ENCODE measurements at places on chromosomes 2 and 18.

- no peak for DNase-seq
Observed at GRCh38 chr2:83536556-83536955, 922.5 kb downstream of the SUCLG1 start.

DNA sequence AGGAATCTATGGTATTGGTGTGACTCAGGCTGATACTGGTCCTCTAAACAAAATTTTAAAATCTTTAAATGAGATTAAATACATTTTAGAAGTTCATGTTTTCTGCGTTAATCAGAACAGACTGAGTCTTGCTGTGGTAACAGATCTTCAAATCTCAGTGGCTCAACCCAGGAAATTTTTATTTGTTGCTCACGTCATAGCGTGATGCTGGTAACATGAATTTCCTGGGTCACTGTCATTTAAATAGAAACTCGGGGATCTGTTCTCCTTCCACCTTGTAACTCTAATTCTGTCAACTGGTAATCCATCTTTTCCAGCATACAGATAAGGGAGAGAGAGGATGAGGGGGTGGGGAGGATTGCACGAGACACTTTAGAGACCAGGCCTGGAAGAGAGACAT lies 90.0 kb downstream of the CDC42EP3 start:
- no peak for DNase-seq

GRCh38 chr2:85799215-85799956 lies 45.6 kb downstream of the ATOH8 start:
- DNase-seq, result no peak

GRCh38 chr2:240817496-240818292 lies 2.3 kb downstream of the KIF1A start:
- DNase-seq, result no peak

DNA sequence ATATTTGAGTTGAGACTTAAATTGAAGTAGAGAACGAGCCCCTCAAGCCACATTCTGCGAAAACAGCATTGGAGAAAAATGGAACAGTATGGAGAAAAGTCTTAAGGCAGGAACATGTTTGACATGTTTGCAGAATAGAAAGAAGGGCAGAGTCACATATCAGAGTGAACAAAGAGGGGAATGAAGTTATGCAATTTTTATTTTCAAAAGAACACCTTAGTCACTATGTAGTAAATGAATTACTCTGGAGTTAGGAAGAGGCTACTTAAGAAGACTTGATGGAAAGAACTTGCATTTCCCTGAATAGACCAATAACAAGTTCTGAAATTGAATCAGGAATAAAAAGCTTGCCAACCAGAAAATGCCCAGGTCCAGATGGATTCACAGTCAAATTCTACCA lies 391.4 kb upstream of the CDH19 start:
- DNase-seq, result no peak

DNA sequence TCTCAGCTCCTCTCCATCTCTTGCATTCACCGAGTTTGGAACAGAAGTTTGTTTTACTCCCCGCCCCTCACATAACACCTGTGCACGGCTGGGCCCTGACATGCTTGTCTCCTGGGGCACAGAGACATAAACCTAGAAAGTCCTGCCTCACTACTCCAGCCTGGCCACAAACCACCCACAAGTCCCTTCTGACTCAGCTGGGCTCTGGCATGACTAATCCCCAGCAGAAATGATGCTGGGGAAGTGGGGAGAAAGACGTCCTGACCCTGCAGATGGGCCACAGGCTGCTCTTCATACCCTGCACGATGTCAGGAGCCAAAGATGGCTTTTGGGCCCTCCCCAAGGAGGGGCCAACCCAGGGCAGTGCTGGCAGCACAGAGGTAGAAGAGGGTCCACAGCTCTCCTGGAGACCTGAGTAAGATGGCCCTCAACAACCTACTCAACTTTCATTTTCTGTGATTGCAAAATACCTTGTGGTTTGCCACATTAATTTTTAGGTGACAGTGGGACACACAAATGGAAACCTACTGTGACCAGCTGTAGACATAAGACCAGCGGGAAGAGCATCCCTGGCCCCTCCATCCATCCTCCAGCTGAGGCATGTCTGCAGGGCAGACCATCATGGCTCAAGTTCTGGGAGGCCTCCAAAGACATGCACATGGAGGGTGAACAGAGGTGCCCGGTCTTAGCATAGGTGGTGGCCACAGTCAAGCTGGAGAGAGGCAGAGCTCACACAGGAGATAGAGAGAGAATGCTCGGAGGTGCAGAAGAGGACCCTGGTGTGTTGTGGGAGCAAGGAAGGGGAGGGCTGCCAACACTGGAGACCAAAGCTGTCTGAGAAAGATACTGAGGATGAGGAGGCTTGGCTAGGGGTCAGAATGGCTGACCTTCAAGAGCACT lies 40.0 kb downstream of the DNMT3A start:
- no peak for DNase-seq

GRCh38 chr18:73987247-73987980 lies 160.2 kb downstream of the FBXO15 start:
- no peak for DNase-seq

DNA sequence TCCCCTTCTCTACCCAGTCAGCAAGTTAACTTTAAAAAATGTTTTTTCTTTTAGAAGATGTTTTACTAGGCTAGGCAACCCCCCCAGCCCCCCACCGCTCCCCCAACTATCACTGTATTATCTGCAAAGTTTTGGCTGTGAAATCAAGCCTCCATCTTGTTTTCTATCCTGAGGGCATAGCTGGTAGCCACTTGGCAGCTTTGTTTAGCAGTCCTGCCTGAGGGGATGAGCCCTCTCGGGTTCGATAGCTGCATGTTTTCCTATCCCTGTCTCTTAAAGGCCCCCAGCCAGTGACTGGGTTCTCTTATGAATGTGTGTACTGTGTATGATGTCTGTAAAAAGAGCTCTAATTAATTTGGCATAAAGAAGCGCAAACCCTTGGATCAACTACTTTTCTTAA lies 43.4 kb downstream of the MRO start:
- DNase-seq, result no peak

DNA sequence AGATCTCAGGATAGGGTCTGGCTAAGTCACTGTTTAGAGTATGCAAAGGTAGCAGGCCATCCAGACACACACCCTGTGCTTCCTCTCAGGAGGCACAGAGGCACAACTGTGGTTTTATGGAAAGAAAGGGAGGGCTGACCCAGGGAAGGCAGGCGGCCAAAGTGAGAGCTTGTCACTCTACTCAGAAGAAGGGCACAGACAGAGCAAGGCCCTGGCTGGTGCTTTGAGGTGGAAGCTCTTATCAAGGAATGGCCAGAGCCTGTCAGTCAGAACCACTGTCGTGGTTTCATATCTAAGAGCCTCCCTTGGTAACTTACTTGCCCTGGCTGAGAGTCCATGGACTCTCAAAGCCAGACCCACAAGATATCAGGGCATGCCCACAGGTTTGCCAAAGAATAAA lies 40.7 kb downstream of the SLC9A2 start:
- DNase-seq, result no peak

DNA sequence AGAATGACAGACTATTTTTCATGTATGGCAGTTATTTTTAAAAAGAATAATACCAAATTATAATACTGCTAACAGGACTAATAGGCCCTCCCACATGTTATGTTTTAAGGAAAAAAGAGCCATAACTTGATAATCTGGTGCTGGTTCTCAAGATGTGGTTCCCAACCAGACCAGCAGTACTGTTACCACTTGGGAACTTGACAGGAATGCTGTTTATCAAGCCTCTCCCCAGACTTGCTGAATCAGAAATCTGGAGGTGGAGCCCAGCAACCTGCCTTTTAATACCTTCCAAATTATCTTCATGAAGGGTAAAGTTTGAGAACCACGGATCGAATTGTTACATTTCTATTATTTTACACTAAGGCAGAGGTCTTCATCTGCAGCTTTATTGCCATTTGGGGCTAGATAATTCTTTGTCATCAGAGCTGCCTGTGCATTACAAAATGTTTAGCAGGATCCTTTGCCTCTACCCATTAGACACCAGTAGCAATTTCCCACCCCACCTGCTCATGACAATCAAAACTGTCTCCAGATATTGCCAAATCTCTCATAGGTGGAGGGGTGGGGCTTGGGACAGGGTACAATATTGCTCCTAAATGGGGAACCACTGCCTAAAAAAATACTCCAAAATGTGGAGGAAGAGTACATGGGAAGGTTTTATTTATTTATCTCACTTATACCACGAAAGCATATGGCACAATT lies 629.6 kb downstream of the ARHGAP15 start:
- no peak for DNase-seq
